ENCODE measurements at places on chromosomes 6 and 20.
A peak's percentile ranks its signal among the peaks of the same experiment; 100 is the strongest.

GRCh38 chr6:99119109-99120031 is 171.6 kb upstream of the FBXL4 start:
- peak; percentile 40 for DNase-seq

GRCh38 chr6:12578751-12579150 is 137.8 kb upstream of the PHACTR1 start:
- no peak for DNase-seq

DNA sequence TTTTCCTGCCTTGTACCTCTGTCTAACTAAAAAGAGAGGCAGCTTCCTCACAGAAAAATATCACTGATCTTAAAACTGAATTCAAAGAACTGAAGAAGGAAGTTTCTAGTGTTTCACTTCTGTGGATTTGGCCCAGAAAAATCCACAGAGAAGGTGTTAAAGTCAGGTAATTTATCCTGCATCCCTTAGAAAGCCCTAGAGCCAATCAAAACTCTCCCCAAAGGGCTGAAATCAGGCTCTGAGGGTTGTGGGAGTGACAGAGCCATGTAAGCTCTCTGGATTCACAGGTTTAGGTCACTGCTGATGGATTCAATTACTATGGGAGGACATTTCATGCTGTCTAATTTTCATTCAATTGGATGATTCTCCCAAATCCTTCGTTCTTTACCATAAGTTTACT is 152.3 kb downstream of the OR2B2 start:
- no peak for DNase-seq

DNA sequence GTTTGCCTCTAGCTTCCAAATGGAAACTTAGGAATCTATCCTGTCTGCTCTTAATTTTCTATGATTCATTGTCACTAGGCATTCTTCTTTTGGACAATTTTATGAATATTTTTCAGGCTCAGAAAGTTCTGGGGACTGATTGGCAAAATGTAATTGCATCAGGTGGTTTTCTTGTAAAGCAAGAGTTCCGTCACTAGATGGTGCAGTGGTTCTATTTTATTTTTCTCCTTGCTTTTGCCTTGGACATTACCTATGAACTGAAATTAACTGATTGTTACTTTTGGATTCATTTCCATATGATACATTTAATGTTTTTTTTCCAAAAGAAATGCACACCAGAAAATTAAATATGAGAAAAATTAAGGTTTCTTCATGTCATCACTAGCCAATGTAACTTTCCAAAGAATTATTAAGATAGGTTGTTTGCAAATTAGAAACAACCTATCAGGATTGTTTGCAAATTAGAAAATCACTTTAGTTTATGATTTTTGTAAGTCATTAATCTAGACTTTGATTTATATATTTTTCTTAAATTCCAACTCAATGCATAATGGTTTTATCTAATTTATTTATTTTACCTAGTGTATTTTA is 48.0 kb downstream of the TMEM170B start:
- peak; percentile 74 for DNase-seq

Measured in mesenchymal stem cell (in vitro differentiated cells and primary cell).